ENCODE measurements at places on chromosomes 1 and 21.
A peak's percentile ranks its signal among the peaks of the same experiment; 100 is the strongest.

- DNase-seq: peak; percentile 71
Measured at GRCh38 chr1:110872745-110873720, at the start of gene CD53. Gene CD53, plus strand, starts transcription at chr1:110873148. Its CDS starts 18,261 bp downstream, at chr1:110891409.

DNA sequence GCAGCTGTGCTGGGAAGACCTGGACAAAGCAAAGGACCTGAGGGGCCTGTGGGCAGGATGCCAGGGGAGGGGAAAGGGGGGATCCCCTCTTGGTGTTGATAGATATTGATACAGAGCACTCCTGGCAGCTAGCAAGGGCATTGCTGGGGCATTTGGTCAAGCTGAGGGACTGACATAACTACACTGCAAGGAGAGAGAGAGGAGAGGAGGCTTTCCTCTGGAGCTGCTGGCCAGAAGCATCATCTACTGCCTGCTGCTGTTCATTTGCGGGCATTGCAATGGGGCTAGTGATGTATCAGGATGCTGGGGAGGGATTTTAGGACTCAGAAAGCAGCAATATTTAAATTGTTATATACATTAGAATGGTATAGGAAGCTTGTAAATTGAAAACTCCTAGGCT lies 142.0 kb downstream of the ZNF648 start:
- DNase-seq: no peak

DNA sequence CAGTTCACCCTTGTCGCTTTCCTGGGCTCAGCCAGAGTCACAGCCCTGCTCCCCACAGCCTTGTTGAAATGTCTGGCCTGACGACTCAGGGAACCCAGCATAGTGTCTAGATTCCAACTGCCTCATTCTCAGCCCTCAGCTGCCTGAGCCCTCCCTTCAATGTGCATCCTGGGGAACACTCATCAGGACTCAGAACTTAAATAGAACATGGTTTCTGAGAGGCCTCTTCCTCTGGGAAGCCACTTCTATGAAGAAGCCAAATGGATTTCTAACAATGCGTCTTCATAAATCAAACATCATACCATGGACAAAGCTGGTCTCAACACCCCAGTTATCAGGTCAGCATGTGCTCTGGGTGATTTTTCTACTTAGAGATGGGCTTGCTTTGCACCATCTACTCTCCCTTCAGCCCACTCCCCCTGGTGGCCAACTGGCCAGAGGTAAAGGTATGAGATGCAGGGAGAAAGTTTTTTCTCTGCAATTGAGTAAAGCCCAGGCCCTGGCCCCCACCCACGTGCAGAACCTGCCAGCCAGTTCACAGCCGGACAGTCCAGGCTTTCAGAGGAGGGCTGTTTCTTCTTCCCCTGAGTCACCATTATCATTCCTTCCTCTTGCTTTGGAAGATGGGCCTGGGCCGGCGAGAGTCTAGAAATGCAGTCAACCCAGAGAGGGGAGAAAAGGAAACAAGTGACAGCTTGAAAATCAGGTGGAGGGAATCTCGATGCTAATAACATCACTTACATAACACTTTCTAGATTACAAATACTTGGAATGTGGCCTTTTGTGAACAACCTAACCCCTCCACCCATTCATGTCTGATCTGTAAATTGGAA lies 32.1 kb downstream of the CD244 start:
- peak; percentile 74 for DNase-seq

DNA sequence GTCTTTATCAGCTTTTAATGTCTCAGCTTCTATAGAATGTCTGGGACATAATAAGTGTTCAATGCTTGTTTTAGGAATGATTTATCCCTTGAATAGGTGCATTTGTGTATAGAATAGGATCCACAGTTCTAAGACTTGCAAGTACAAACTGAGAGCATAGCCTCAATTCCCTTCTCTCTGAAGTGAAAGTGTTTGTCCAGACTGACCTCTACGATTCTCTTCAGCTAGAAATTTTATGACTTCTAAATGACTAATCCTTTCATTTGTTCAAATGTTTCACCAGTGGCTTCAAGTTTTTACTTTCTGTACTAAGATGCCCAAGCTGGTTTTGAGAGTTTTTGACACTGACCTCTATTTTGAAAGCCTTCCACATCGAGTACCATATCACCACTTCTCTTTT lies 608.2 kb upstream of the ADGRL4 start:
- DNase-seq: no peak

- peak; percentile 29 for DNase-seq
Measured at GRCh38 chr1:230109895-230110667, 43.0 kb downstream of the GALNT2 start.

- DNase-seq: no peak
Measured at GRCh38 chr1:36162680-36163239, 6.8 kb downstream of the MAP7D1 start.

- no peak for DNase-seq
Measured at GRCh38 chr21:8998946-8999681, 1522.3 kb upstream of the TPTE start.

DNA sequence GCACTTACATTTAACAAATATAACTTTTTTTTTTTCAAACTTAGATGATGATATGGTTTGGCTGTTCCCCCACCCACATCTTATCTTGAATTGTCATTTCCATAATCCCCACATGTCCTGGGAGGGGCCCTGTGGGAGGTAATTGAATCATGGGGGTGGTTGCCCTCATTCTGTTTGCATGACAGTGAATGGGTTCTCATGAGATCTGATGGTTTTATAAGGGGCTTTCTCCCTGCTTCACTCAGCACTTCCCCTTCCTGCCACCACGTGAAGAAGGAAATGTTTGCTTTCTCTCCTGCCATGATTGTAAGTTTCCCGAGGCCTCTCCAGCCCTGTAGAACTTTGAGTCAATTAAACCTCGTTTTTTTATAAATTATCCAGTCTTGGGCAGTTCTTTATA lies 432.6 kb downstream of the AMY1C start:
- DNase-seq: no peak

DNA sequence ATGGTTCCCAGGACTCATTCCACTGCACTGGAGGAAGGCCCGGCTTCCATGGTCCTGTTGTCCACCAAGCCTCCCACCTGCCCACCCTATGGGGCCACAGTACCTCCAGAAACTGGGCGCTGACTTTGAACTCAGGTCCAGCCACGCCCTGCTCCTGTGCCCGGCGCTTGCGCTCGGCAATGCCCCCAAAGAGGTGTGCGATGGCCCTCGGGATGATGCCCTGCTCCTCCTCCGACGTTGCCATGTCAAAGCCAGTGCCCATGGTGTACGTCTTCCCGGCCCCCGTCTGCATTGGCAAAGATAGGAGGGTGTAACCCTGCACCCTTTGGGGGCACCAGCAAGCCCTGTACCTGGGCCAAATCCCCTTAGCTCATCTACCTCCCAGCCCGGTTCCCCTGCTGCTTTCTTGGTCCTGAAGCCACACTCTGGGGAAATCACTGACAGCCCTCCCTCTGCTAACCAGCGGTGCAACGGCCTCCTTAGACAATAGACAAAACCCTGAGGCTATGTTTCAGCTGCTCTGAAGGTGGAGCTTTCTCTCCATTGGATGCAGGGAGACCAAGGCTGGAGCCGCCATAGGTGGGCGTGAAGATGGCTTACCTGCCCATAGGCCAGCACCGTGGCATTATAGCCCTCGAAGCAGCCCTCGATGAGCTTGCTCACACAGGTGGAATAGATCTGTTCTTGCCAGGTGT lies 14.7 kb downstream of the KIF21B start:
- DNase-seq: no peak

DNA sequence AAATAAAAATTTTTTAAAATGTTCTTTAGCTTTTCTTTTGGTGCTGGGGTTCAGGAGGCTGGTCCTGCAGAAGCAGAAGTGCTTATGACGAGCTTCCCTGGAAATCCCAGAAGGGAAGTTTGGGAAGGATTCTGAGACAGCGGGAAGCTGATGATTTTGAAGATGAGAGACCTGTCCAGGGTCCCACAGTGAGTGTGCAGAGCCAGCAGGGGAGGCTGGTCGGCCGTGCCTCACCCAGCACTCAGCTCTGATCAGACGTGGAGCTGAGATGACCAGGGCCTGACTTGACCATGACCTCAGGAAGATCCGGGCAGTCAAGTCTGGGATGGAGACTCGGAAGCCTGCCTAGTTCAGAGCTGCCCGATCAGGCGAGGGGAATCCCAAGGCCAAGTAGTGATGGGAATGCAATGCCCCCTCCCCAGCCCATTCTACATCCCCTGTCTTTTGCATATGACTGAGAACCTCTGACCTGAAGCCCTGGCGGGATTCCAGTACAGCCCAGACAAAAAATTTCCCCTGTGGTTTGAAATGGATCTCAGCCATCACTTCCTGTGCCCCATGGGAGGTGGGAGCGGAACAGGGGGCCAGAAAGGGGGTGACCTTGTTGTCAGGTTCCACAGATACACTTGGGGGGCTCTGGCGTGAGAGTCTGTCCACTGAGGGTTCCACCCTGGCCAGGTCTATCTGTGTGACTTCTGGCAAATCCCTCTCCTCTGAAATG lies 96.8 kb upstream of the RUNX3 start:
- no peak for DNase-seq

GRCh38 chr1:8193840-8194406 lies 124.0 kb upstream of the SLC45A1 start:
- DNase-seq: no peak

DNA sequence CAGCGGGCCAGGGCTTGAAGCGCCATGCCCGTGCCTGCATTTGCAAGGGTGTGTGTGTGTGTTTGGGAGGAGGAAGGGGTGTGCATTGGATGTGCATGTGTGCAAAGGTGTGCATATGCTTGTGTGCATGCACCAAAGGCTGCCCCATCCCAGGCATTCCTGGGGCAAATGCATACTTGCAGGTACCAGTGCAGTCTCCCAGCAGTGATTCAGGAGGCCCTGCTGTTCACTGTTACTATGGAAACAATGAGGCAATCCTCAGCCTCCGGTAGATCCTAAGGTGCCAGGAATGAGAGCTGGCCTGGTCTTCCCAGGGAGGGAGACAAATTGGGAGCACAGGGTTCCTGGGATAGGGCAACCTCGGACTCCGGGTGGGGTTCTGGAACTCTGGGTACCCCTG lies 7.5 kb upstream of the FNDC5 start:
- no peak for DNase-seq

DNA sequence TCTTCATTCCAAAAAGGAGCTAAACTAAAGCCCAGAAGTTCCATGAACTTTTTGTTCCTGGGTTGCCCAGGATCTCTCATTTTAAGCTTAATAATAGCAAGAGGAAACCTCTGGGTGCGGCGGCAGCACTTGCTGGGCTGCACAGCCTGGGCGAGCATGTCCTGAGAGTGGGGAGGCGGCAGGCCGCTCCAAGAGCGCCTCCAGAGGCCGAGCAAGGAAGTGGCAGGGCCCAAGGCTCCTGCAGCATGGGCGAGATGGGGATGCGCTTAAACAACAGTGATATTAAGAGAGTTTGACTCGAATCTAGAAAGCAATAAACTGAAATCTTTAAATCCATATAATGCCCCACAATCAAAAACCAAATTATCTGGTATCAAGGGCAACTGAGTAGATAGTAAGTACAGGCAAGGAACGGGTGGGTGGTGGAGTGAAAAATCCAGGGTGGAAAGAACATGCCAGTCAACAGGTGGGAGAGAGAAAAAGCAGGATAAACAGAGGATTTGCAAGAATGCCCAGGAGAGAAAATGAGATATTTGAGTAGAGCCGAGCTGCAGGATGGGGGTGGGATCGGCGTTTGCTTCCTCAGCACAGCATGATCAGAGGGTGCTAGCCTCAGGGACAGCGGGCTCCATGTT lies 14.1 kb upstream of the TNR start:
- no peak for DNase-seq

- DNase-seq: no peak
Measured at GRCh38 chr1:228083871-228084278, 1.4 kb downstream of the ARF1 start.

- DNase-seq: no peak
Measured at GRCh38 chr1:239678181-239678580, 291.8 kb downstream of the CHRM3 start.

DNA sequence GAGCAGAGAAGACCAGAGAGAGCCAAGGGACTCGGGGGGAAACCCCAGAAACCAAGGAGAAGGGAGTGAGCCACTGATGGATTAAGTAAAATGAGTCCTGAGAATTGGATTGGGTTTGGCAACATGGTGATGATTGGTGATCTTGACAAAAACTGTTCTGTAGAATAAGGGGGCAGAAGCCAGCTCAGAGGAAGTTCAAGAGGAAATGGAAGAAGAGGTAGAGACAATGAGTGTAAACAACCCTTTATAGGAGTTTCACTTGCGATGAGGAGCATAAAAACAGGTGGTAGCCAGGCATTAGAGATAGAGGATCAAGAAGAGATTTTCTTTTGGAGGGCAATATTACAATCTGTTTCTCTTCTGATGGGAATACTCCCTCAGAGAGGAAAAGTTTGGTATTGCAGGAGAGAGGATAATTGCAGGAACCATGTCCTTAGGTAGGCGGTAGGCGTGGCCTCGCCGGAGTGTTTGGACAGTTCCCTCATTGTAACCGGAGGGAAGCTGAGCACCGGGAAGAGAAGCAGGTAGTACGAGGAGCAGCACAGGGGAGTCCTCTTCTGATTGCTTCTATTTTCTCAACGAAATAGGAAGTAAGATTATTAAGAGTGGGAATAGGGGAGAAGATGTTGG lies 68.4 kb upstream of the TENT5C start:
- DNase-seq: no peak

DNA sequence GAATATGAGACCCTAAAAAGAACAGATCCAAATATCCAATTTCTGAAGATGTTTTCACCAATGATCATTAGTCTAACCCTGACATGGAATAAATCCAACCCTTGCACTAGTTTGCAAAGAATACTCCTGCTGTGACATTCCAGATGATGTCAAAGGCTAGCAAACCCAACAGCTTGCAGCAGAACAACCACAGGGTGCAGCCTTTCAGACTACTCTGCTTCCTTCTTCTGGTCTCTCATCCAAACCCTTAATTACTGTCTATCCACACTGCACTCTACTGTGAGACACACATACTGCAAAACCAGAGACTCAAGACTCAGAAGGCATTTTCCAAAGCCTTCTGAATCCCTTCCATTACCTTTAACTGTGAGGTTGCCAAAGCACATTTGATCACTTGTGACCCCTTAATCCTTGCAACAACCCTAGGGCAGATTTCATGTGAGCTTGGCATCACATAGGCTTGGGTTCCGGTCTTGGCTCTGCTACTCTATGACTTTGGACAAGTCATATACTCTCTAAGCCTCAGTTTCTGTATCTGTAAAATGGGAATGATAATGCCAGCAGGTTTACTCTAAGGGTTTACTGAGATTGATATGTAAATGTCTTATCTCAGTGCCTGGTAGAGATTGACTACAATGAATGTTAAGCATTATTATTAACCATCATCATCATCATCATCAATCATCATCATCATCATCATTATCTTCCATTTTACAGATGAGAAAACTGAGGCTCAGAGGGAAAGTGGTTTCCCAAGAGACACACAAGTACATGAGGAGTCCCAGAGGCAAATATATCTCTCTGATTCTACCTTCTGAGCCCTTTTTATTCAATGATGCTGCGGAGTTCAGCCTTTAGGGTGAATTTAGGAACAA lies 94.5 kb downstream of the SYF2 start:
- DNase-seq: no peak

GRCh38 chr1:223323491-223324484 lies 40.2 kb downstream of the SUSD4 start:
- DNase-seq: no peak

GRCh38 chr1:230308039-230308438 lies 118.1 kb downstream of the PGBD5 start:
- DNase-seq: no peak
